ENCODE measurements at places on chromosomes 13 and 19.

DNA sequence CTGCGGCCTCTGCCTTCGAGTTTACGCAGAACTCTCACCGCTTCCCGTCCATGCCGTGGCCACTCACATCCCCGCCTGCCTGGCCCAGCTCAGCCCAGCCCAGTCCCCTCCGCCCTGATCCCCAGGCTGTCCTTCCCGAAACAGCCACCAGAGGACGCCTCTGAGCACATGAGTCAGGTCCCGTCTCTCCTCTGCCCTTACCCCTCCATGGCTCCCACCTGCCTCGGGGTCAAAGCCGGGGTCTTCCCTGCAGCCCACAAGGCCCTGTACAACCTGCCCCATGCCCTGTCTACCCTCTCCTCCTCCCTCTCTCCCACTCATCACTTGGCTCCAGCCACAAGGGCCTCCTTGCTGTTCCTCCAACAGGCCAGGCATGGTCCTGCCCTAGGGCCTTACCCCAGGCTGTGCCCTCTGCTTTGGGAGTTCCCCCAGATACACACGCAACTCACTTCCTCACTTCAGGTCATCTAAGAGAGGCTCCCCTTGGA, 8.1 kb upstream of the SEMA6B start:
- DNase-seq: peak; percentile 34

- DNase-seq: no peak
Observed at GRCh38 chr19:14346279-14346678, 35.0 kb upstream of the ADGRE5 start.

DNA sequence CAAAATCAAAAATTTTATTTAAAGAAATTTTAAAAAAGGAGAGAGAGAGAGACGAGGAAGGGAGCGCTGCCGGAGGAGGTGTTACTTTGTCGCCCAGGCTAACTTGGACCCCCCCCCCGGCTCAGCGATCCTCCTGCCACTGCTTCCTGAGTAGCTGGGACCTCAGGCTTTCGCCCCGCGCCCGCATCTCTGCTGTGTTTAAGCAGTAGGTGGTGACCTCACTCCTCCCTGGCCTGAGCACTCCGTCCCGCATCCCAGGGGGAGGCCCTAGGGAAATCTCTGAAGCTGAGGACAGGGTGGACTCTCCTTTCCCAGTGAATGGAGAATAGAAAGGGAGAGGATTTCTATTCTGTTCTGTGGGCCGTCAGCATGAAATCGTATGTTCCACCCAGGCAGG, 485 bp upstream of the ZNF845 start:
- DNase-seq: no peak

DNA sequence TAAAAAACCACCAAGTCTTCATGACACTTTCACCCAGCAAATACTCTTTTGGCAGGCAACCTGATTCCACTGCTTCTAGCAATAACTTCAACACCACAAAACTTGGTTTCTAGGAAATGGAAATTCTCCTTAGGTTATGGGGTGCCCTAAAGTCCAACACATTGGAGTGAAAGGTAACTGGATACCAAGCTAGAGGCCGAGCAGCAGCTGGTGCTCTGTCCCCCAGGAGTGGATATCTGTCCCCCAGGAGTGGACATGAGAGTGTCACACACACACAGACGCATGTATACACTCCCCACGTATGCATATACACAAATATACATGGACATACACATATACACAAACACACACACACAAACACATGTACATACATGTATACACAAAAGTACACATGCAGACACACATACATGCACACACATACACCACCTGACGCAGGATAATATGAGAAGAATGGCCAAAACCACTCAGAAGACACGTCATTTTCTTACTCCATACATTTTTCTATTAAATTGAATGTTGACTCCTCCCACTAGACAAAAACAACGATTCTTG, 50.8 kb downstream of the RFX2 start:
- DNase-seq: no peak

GRCh38 chr13:41054212-41054877, 7.0 kb upstream of the WBP4 start:
- no peak for DNase-seq

GRCh38 chr13:32731576-32731975, 145.3 kb downstream of the PDS5B start:
- DNase-seq: no peak

Measured in activated T-helper 1 cell treated with anti-CD3 and anti-CD28 coated beads, Interleukin-2, amount 50 U/mL, for 16 hours (primary cell).